Activated T-cell treated with anti-CD3 and anti-CD28 coated beads for 1 hour (primary cell): ENCODE measurements at places on chromosomes 3 and 15.

DNA sequence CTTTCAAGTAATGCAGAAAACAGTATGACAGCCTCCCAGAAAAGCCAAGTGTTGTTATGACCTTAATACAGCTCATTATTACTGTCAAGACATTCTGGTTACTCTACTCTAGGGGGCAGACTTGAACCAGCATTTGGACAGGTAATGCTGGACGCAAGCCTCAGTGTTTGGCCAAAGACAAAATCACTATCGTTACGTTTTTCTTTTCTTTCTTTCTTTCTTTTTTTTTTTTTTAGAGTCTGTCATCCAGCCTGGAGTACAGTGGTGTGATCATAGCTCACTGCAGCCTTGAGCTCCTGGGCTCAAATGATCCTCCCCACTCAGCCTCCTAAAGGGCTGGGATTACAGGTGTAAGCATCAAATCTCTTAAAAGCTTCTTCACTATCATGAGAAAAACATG, 29.4 kb upstream of the TMEM45A start:
- DNase-seq = no peak

DNA sequence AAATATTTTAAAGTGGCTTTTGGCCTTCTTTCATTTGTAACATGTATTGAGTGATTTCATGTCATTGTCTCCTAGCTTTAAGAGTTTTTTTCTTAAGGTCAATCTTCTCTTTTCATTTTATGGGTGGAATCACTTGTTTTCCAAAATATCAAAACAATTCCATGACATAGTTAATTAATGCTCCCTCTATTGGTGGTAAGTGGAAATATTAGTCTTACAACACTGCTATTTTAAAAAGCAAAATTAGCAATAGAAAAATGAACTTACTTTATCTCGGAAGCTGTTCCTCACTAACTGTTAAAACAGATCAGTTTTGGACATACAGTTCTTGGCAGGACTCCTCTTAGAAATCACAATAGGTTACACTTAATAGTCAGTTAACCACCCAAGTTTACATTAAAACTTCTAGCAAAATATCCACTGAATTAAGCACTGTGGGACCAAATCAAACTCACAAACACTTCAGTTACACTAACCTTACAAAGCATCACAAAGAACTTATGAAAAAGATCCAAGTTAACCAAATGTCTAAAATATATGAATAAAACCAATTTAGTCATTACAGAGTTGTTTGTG, 42.4 kb downstream of the TIGIT start:
- no peak for DNase-seq

- no peak for DNase-seq
Observed at GRCh38 chr15:29382862-29383261, 113.2 kb upstream of the NSMCE3 start.

GRCh38 chr15:53472210-53472609, 287.3 kb downstream of the WDR72 start:
- DNase-seq = no peak

- no peak for DNase-seq
Observed at GRCh38 chr15:58447271-58448010, 15.7 kb downstream of the LIPC start.

DNA sequence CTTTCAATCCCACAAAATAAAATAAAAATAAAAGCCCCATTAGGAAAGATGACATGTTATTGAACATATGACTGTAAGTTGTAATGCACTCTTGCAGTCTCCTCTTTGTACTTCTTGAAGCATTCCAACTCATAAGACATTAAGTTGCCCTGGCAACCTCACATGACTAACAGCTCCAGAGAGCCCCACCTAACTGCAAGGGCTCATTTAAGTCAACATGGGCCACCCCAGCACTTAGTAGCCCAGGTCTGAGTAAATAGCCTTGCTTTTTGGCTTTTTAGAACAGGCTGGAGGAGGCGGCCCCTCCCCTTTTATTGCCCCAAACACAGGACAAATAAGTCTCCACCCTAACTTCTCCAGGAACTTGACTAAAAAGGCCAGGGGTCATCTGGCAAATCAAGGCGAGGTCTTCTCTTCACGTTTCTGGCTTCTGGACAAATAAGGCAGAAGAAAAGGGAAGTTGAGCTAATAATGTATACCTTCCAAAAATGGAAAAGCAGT, 135.1 kb downstream of the TMCO5A start:
- DNase-seq = no peak
